ENCODE measurements at places on chromosomes 3 and 15.

GRCh38 chr15:80630981-80631380 lies 64.1 kb upstream of the ABHD17C start:
- DNase-seq = no peak

DNA sequence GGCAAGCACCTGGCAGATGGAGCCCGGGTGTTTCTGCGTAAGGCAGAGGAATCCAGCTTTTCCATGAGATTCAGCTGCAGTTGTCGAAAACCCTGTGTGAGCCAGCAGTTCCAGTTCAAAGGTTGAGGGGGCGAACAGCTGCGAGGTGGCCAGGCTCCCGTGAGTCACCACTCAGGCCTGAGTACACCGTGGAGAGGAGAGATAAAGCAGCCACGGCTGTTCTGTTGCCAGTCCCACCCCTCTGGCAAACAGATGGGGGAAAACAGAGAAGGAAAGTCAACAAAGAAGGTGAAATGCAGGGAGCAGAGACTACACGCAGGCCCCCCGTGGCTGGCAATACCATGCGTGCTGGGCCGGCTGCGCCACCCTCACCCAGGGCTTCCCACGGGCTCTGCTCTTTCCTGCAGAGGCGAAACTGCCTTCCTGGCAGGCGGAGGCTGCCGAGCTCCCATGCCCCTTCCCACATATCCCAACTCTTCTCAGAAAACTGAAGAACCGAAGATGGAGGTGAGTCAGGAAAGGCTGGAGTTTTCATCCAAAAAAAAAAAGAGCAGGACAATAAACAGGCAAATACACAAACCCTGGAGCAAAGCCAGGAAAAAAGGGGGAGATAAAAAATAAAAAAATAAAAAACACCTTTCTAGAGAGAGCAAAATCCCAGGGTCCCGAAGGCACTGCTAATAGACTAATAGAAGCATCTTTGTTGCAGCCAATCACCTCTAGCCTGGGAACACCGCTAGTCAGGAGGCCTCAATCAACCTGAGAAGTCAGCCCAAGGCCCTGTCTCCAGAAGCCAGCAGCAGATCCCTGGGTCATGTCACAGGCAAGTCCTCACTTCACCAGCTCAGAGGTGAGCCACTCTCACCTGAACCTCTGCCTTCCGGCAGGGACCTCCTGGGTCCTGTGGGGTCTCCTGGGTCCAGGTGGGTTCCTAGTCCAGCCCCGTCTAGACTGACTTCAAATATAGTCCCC lies 37.7 kb downstream of the FAM174B start:
- DNase-seq = peak; percentile 70

DNA sequence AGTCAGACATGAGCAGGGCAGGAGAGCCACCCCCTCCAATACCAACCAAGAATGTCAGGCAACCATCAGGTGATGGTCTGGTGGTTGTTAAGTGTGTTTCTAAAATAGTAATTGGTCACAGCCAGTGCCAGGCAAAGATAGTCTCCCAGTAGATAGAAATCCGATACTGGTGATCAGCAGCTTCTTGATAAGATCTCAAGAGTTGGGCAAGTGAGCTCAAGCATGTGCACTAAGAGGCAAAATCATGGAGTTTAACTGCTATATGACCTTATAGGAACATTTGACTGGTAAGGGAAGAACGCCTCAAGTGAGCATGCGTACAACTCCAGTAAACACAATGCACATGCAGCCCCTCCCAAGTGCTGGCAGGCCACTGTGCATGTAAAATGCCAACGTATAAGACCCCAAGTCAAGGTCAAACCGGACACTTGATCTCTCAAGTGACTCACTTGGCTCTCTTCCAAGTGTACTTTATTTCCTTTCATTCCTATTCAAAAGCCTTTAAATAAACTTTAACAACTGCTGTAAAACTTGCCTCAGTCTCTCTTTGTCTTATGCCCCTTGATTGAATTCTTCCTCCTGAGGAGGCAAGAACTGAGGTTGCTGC lies 36.0 kb upstream of the CBLB start:
- DNase-seq = no peak

- DNase-seq = peak; percentile 8
Measured at GRCh38 chr3:162211470-162211869, 714.9 kb downstream of the OTOL1 start.

DNA sequence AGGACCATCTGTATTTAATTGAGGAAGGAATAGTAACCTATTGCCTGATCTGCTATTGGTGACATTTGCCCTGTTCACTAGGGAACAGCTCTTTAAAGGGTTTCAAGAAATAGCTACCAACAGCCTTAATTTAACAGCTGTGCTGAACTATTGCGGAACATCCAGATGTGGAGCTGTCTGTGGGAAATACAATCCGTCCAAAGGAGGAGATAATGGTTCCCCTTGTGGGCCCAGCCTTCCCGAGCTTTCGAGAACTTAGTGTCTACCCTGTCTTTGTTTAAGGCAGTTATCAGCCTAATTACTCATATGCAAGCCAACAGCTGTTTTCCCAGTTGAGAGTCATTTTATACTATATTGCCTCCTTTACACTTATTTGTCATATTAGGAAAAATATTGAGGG lies 398.6 kb downstream of the WDR72 start:
- DNase-seq = no peak

DNA sequence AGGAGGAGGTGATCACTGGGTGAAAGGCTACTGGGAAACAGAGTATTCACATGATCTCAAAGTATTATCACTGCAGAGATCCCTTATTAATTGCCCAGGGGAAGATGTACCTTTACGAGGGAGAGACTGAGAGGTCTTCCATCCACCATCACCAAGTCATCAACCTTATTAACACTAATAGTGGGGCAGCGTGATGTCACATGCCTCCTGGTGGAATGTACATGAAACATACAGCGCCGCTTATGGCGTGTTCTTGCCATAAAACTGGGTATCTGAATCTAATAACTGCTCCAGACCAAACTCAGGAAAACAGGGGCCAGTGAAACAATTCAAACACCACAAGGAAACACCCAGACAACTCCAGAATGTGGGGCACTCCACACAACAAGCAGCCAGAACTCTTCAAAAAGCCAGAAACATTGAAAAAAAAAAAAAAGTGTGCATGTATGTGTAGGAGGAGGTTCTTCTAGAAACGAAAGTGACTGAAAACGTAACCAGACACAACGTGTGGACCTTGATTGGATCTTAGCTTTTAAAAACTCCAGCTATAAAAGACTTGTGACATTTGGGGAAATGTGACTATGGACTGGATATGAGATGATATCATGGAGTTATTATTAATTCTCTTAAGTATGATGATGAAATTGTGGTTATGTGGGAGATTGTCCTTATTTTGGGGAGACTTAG lies 4.6 kb downstream of the STIMATE start:
- no peak for DNase-seq

GRCh38 chr3:71310980-71311660 lies 272.4 kb downstream of the FOXP1 start:
- DNase-seq = peak; percentile 50

DNA sequence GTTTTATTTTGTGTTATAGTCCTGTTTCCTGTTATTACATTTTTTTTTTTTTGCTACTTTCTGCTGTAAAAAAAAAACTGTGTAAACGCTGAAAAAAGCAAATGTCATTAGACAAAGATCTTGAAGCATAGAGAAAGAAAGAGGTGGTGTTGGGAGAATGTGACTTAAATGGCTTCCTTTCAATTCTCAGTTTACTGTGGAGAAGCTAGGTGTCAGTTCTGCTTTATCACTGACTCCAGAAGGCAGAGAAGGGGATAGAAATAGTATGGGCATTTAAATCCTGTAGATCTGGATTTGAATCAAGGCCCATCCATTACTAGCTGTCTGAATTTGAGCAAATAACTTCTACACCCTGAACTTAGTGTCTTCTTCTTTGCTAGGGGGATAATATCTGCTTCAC lies 23.0 kb downstream of the PPM1L start:
- DNase-seq = no peak
